ENCODE measurements at places on chromosomes 16 and 17. TPM values are rescaled to one million over a fixed set of nuclear protein-coding genes. Genes with fewer than 3 reads are reported as not detected.
A peak's percentile ranks its signal among the peaks of the same experiment; 100 is the strongest.

QPRT gene
- total RNA-seq: 182 TPM

- peaks cover 17% of the 10 kb centered on the region for H3K36me3 ChIP-seq
- DNase-seq: no peak
- no peaks in the 10 kb centered on the region for H3K4me1 ChIP-seq
These were observed 26.1 kb downstream of the LGALS3BP start for GRCh38 chr17:78953356-78954350.

GRCh38 chr17:57544401-57544800 lies 200.7 kb downstream of the CCDC182 start:
- no peak for DNase-seq
- no peak overlapping the region for H3K27ac ChIP-seq
- H3K4me3 ChIP-seq: no peak overlapping the region
- no peaks in the 10 kb centered on the region for H3K27me3 ChIP-seq
- peaks cover 66% of the 10 kb centered on the region for H3K4me1 ChIP-seq
- no peaks in the 10 kb centered on the region for H3K36me3 ChIP-seq

GRCh38 chr16:30592871-30593270 lies 7.4 kb upstream of the ZNF785 start:
- no peak overlapping the region for H3K27ac ChIP-seq
- DNase-seq: no peak
- H3K4me1 ChIP-seq: no peaks in the 10 kb centered on the region
- H3K27me3 ChIP-seq: no peaks in the 10 kb centered on the region
- H3K4me3 ChIP-seq: no peak overlapping the region

- DNase-seq: peak; percentile 45
- no peaks in the 10 kb centered on the region for H3K36me3 ChIP-seq
- peak overlapping the region; percentile 66 for H3K4me3 ChIP-seq
- peaks cover 8% of the 10 kb centered on the region for H3K4me1 ChIP-seq
These were observed 752 bp downstream of the TBC1D24 start for GRCh38 chr16:2475413-2476344.

- H3K36me3 ChIP-seq: no peaks in the 10 kb centered on the region
- no peak overlapping the region for H3K4me3 ChIP-seq
- no peak for DNase-seq
- H3K4me1 ChIP-seq: peaks cover 14% of the 10 kb centered on the region
- H3K27me3 ChIP-seq: no peaks in the 10 kb centered on the region
These were observed 721.2 kb upstream of the SOX9 start for GRCh38 chr17:71399649-71400048.

GRCh38 chr17:13409455-13409854 lies 192.3 kb downstream of the HS3ST3A1 start:
- DNase-seq: no peak
- peaks cover 19% of the 10 kb centered on the region for H3K4me1 ChIP-seq
- H3K27ac ChIP-seq: no peak overlapping the region
- no peaks in the 10 kb centered on the region for H3K36me3 ChIP-seq
- H3K4me3 ChIP-seq: no peak overlapping the region

DNA sequence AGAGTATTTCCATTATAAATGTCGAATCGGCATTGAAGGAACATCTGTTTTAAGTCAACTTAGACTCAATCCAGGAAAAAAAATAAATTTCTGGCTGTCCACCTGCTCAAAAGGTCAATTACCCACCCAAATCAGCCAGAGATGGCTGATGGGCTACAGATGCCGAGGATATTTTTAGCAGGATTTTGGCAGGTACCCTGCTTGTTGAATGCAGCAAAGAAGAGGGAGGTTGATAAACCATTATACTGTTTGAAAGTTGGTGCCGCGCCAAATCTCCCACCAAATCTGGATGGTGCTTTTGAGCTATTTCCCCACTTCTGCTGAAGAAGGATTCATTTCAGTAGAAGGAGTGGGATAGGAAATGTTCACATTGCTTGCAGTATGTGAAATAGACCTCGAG lies 537.7 kb downstream of the MAF start:
- no peak overlapping the region for H3K27ac ChIP-seq
- H3K4me1 ChIP-seq: peaks cover 31% of the 10 kb centered on the region
- H3K27me3 ChIP-seq: no peaks in the 10 kb centered on the region
- H3K4me3 ChIP-seq: no peak overlapping the region

DNA sequence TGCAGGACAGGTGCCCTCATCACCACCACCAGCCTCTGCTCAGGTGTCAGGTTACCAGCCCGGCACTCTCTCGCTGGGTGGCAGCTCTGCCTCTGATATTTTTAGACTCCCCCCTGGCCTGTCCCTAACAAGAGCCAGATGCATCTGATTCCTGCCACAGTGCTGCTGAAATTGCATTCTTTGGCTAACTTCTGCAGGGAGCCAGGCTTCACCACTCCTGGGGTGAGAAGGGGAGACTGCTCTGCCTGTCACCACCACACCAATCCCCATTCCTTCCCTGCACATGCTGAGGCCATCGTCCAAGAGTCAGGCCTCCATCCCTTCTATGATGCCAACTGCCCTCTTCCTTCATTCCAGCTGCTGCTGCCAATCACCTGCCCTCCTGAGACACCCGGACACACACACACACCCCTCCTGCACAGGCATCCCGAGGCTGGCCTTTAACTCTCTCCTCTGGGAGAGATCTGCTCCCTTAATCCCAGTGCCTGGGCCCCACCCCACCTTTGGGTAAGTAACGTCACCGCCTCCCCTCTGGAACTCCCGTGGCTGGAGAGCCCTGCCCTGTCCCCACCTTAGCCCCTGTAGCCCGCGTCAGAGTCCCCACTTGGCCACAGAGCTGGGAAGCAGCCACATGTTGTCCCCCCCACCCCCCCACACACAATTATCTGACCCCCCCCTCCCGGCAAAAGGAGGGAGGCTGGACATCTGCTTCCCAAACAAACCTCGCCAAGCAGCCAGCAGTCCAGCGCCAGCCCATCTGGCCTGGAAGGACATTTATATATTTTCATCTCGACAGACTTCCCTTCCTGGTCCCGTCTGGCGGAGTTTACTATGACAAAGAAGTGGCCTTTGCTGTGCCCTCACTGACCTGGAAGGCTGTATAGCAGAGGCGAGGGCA lies 2.8 kb downstream of the EMP2 start:
- peaks cover 48% of the 10 kb centered on the region for H3K4me1 ChIP-seq
- peak; percentile 32 for DNase-seq
- peak overlapping the region; percentile 15 for H3K4me3 ChIP-seq
- no peaks in the 10 kb centered on the region for H3K36me3 ChIP-seq
- H3K27ac ChIP-seq: 0 out of 2 replicates have a peak overlapping the region, but pooled peaks have one; percentile 6

- H3K27ac ChIP-seq: no peak overlapping the region
- no peak overlapping the region for H3K4me3 ChIP-seq
- H3K4me1 ChIP-seq: no peaks in the 10 kb centered on the region
- no peak for DNase-seq
These were observed 91.1 kb downstream of the IRF8 start for GRCh38 chr16:85989863-85990643.
